ENCODE measurements at places on chromosomes 13 and 19.
A peak's percentile ranks its signal among the peaks of the same experiment; 100 is the strongest.

DNA sequence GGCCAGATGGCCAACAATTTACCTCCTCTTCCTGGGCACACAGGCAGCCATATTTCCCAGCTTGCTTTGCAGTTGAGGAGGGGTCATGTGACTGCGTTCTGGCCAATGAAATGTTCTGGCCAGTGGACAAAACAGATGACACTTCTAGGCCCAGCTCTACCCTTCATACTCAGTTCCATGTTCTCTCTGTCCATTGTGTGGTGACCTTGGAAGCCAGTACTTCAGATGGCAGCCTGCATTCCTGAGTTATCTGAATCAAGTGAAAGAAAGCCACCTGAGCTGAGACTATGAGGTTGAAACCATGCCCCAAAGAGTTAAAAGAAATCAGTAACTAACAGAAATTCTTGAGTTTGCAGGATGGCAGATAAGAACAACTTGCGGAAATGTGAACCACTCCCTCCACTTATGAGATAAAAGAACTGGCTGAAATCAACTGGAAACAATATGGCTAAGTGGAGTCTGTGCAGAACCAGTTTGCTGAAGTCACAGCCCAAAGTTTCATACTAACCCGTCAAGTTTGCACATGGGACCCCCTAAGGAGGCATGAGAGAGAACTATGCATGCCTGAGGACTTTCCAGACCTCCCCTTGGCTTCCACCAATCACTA is 8.1 kb downstream of the FAM187B start:
- no peak for DNase-seq

DNA sequence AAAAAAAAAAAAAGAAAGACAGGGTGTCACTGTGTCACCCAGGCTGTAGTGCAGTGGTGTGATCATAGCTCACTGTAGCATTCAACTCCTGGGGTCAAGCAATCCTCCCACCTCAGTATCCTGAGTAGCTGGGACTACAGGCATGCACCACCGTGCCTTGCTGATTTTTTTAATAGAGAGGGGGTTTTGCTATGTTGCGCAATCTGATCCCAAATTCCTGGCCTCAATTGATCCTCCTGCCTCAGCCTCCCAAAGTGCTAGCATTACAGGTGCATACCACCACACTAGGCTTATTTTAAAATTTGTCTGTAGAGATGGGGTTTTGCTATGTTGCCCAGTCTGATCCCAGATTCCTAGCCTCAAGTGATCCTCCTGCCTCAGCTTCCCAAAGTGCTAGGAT is 159.3 kb downstream of the PTPRS start:
- DNase-seq, result no peak

GRCh38 chr13:24921881-24922280 is 157.9 kb downstream of the RNF17 start:
- DNase-seq, result no peak

DNA sequence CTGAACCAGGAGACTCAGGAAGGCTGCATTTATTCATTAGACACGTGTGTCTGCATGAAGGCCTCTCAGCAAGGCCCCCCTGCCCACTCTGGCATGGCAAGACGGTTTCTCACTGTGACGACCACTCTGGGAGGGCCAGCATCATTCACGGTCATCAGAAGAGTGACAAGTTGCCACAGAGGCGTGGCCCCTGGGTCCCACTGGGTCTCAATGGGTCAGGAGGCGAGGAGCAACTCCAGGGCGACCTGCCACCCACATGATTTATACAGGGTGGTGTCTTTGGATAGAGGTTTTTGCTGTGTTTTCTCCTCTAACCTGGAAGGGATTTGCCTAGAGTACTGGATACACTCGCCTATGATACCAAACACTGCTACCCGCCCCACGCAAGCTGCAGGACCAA is 60.7 kb downstream of the KLF2 start:
- no peak for DNase-seq

GRCh38 chr13:27450921-27451471 is 632 bp upstream of the MTIF3 start:
- DNase-seq, result no peak

DNA sequence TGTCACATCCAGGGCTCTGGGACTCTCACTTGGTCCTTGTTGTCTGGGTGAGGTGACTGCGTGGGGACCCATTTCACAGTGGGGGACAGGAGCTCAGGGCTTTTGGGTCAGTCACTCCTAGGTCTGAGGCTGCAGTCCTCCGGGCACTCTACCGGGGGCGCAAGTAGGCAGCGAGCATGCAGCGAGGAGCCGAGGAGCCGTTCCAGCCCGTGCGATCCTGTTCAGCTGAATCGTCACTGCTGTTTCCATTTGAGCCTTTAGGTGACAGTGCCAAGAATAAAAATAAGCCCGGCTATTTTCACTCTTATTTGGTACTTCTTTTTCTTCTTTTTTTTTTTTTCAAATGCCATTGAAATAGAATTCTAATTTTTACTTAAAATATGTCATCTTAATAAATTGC is 126.5 kb downstream of the ZNF536 start:
- no peak for DNase-seq

DNA sequence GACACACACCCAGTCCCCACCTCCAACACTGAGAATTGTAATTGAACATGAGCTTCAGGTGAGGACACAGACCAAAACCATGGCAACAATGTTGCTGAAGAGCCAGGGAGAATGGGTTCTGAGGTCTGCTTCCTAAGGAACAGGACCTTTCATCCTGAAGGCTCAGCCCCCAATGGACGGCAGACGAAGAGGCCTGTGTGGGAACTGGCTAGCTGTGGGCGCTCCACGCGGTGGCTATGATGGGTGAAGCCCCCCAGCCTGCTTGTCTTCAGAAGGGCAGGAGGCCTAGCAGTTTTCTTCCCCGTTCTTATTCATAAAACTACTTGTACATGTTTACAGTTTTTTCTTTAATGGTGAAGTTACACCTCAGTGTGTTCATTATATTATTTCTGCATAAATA is 136.1 kb upstream of the SPACA7 start:
- no peak for DNase-seq

- DNase-seq, result no peak
Measured at GRCh38 chr19:512547-513365, 5.5 kb downstream of the TPGS1 start.

- no peak for DNase-seq
Measured at GRCh38 chr13:49436890-49437289, 7.0 kb downstream of the CAB39L start.

GRCh38 chr13:27194895-27195764 is 23.5 kb upstream of the USP12 start:
- no peak for DNase-seq

GRCh38 chr13:108915634-108916512 is 286.5 kb downstream of the MYO16 start:
- DNase-seq, result peak; percentile 77

DNA sequence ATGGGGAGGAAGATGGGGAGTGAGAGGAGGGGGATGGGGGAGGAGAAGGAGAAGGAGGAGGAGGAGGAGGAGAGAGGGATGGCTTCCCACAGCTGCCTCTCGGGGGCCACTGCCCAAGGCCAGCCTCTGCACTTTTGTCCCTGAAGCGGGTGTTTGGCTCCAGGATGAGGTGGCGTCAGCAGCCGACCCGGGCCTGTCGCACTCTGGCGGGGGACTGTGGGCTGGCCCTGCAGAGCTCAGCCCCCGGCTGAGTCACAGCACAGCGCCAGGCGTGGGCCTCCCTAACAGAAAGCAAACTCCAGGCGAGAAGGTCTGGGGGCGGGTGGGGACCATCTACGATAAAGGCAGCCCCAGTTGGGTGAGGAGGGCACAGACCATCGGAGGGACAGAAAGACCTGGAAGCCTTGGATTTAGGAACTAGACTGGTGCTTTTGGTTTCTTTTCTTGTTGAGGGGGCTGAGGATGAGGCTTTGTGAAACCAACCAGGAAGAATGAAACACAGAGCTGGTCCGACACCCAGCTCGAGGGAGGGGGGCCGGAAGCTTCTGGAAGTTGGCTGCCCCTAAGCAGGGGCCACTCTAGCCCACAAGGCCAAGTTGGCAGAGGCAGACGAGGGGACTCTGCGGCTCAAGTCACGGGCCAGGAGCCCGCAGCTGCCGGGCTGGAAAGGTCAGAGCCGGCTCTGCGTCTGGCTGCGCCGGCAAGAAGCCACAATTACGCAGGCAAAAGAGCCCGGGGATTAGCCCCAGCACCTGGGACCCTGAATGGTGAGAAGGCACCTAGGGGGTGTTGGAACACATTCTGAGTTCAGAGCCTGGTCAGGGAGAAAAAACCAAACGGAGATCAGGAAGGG is 18.2 kb downstream of the LSM4 start:
- DNase-seq, result peak; percentile 69

- DNase-seq, result no peak
Measured at GRCh38 chr19:46413262-46414031, at the start of gene CCDC8. TSS of gene CCDC8 (minus strand) at chr19:46413564. CDS start at chr19:46412810, 754 bp downstream.

DNA sequence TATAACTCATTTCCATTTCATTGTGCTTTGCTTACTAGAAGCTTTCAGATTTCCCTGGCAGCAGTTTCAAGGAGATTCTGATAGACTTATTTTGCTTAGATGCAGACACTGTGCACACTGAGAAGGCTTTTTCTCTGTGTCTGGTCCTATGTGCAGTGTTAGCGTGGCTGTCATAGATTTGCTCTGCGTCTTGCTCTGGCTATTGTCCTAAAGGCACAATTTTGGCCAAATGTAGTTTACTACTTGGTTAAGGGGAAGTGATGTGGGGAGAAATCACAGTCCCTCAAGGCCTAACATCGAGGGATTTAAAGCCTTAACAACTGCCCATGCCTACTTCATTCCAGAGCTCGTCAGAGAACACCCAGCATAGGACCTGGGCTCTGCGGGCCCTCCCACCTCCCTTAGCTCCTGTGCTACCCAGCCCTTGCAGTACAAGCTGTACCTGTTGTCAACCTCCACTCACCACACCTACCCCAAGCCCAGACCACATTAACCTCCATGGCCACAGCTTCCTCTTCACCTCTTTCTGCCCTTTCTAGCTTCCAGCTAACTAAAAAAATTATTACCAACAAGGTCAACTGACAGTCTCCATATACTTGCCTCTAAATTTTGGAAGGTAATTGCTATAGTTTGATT is 38.9 kb upstream of the KATNAL1 start:
- DNase-seq, result no peak

- no peak for DNase-seq
Measured at GRCh38 chr19:19460761-19461265, 54.5 kb downstream of the TSSK6 start.

GRCh38 chr19:52725528-52725961 is 9.3 kb downstream of the ZNF611 start:
- no peak for DNase-seq

Measured in thoracic aorta (tissue), 2 donors.